CD4-positive, CD25-positive, alpha-beta regulatory T cell (primary cell): ENCODE measurements at places on chromosomes 1 and 21.

- no peak for DNase-seq
These were observed 7.7 kb upstream of the SPATC1L start for GRCh38 chr21:46191686-46192575.

GRCh38 chr1:31957701-31958674 lies 19.8 kb upstream of the PTP4A2 start:
- DNase-seq = no peak

- no peak for DNase-seq
These were observed 69.9 kb downstream of the CACHD1 start for GRCh38 chr1:64539781-64540218.

DNA sequence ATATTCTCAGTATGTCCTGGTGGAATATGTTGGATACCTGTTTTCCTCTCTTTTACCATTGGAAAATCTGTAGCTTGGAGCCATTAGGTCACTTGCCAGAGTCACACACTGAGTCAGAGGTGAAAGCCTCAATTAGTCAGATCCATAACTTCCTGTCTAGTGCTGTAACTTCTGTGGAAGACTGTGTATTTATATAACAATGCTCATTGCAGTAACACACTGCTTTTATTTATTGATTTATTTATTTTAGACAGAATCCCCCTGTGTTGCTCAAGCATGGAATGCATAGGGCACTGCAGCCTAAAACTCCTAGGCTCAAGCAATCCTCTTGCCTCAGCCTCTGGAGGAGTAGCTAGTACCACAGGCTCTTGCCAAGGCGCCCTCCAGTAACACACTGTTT lies 1.3 kb upstream of the DOCK7 start:
- no peak for DNase-seq

- DNase-seq = peak; percentile 13
These were observed 1.0 kb upstream of the FOXO6 start for GRCh38 chr1:41360074-41360785.

DNA sequence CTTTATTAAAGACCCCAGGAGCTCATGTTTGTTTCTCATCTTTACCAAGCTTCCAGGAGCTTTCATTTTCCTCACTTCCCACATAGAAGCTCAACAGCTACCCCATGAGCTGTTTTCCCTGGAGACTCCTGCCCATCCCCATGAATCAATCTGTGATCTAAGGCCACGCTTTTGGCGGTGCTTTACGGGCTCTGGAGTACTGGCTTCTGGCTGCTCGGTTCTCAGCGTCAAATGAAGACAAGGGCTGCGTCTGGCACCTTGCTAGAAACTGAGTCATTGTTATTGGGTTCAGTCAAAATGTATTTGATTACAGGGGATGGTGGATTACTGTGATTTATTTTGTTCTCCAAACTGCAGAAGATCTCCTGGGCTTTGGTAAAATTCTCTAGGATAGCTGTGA lies 39.9 kb downstream of the ACP6 start:
- DNase-seq = no peak

DNA sequence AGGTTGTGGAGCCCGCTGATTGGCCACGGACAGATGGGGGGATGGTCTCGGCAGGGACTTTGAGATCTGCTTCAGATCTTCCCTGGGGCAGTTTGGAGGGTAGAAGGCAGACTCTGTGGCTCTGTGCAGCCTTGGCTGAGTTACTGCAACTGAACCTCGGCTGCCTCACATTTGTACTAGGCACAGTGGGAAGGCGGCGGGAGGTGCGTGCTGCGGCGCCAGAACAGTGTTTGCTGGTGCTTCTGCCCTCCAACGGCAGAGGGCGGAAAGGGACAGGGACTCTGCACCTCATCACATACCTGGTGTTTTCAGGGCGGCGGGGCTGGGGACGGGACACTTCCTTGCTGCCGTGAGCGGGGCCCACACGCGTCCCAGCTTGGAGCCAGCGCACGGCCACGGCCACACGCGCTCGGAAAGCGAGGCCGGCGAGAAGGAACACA lies 26.2 kb downstream of the SLC66A1 start:
- no peak for DNase-seq

GRCh38 chr1:46211051-46211450 lies 7.9 kb downstream of the LURAP1 start:
- no peak for DNase-seq

GRCh38 chr1:117820694-117821381 lies 108.6 kb downstream of the GDAP2 start:
- no peak for DNase-seq

- DNase-seq = no peak
These were observed 1.2 kb downstream of the DUSP23 start for GRCh38 chr1:159781992-159782391.

DNA sequence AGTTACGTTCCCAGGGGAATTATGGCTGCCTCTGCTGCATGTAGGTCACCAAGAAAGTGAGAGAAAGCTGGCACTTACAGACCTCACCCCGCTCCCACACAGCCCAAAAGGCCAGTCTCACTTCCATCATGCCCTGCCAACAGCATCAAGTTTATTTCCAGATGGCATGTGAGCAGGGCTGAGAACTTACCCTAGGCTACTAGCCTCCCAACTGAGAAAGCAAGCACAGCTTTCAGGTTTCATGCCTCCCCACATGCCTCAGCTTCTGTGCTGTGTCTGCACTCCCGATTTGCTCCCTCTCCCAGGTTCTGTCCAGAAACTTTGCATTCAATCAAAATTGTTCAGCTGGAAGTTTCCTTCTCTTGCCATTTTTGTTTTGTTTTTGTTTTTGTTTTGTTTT lies 59.1 kb upstream of the CRB1 start:
- DNase-seq = no peak

DNA sequence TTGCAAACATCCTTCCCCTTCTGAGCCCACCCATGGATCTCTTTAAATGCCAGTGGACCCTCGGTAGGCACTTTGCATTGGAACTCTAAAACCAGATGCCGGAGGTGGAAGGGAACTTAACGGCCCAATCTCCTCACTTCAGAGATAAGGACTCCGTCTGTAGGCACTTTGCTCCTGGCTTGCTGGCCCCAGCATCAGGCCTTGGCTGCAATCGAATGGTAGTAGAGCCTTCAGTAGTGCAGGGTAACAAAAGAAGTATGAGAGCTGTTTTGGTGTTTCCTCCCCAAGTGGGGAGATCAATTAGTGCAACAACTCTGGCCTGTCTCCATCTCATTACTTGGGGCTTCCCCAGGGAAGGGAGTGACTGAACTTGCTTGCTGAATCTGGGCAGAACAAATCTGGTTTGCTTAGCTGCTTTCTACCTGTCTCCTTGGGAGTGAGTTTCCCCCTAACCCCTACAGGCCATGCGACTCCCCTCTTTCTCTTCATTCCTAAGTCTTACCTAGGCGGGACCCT lies 70.8 kb downstream of the TENT5C start:
- no peak for DNase-seq

- no peak for DNase-seq
These were observed 11.6 kb downstream of the PEF1 start for GRCh38 chr1:31633117-31633516.

DNA sequence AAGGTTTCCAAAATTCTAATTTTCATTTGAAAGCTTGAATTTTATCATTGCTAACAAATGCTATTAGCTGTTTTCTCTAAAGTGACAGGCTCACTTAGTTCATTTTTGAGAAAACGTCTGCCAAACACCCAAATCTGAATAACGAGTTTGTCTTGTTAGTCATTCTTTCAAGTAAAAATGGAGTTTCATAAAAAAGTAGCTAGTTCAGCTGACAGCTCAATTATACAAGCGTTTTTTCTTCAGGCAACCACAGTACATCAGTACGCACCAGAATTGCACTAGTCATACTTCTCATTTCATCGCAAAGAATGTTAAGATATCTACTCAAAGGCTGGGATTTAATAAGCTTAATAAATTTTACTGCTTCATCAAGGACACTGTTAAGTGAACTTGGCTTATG lies 72.3 kb upstream of the SLFNL1 start:
- no peak for DNase-seq

GRCh38 chr1:67831850-67832513 lies 1.3 kb downstream of the GNG12 start:
- no peak for DNase-seq

DNA sequence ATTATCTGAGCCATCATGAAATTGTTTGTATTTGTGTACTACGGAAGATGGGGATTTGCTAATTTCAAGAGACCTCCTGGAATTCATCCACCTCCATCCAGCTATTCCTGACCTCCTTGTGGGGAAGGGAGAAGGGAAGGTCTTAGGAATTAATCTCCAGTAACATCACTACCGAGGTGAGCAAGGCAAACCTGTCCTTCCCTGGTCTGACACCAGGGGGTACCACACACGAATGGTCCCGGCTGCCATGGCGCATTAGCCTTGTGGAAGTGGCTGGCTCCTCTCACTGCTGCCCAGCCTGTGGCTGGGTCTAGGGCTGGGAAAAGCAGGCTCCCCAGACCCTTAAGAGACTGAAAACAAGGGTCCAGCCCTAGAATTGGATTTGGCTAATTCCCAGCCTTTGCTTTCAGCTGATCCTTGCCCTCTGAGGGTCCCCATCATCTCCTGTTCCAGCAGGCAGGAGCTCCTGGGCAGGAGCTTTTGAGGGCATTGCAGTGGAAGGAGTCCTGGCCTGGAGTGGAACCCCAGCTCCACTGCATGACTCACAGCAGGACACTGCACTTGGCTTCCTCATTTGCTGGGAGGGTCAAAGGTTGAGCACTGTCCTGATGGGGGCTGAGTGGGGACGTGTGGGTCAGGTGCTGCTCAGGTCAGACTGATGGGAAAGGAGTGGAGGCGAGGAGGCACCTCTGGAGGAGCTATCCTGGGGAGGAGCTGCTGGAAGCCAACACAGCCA lies 34.8 kb downstream of the RIMS3 start:
- no peak for DNase-seq

DNA sequence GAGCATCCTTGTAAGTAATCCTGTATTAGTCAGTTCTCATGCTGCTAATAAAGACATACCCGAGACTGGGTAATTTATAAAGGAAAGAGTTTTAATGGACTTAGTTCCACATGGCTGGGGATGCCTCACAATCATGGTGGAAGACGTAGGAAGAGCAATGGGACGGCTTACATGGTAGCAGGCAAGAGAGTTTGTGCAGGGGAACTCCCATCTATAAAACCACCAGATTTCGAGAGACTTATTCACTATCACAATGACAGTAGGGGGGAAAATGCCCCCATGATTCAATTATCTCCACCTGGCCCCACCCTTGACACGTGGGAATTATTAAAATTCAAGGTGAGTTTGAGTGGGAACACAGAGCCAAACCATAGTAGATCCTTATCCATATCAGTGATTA lies 124.7 kb downstream of the HIVEP3 start:
- no peak for DNase-seq
